ENCODE measurements at places on chromosomes 4 and X.

DNA sequence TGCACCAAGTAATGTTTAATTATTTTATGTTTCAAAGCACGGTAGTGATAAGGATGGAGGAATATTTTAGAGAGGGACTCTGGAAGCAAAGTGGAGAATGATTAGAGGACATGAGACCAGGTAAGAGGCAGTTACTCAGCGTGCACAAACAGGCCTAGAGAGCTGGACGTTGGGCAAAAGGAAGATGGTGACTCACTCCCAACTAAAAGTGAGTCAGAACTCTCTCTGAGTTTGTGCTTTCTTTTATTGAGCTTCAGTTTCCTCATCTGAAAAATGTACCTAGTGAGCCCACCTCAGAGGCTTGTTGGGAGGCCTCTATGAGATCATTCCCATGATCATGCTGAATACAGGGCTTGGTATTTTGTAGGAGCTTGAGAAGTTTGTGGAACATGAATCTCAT lies 1.6 kb upstream of the ZC4H2 start:
- DNase-seq, result no peak

DNA sequence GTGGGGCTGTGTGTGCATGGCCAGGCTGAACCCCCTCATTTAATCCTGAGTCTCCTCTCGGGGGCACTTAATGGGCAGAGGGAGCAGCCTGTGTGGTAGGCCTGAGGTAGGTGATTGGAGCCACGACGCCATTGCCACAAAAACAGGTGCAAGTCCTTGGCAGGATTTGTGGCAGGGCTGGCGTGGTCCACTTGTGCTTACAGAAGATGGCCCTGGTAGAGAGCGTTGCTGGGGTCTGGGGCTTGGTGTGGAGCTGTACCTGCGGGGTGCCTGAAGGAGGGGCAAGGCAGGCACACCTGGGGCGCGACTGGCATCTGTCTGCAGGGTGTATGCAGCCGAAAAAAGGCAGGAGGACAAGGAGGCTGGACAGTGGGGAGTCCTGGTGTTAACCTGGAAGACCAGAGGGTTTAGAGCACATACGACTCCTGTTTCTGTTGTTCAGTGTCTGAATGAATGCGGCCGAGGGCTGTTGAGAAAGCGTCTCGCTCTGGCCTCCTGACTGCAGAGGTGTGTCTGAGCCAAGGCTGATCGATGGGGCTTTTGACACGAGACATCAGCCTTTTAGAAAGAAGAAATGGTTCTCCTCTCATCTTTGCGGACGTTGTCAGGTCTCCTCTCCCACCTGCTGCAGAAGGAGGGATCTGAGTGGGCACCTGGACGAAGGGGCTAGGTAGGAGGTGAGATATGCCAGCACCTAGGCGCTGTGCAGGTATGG lies 52.0 kb downstream of the TBC1D14 start:
- no peak for DNase-seq

DNA sequence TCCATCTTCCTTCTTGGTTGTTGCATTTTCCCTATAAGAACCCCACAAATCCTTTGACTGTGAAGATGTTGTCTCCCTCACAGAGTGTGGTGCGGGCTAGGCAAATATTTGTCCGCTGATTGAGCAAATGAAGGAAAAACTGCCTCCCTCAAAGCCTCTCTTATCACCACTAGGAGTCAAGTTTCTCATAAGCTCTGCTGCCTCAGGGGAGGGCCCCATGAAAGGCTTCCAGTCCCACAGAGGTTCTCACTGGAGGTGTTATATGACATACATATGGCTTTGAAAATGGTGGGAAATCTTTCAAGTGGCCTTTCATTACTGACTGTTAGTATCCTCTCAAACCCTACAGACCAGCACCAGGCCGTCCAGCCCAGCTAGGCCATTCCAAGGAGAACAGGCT lies 9.3 kb downstream of the VGLL1 start:
- DNase-seq, result no peak

DNA sequence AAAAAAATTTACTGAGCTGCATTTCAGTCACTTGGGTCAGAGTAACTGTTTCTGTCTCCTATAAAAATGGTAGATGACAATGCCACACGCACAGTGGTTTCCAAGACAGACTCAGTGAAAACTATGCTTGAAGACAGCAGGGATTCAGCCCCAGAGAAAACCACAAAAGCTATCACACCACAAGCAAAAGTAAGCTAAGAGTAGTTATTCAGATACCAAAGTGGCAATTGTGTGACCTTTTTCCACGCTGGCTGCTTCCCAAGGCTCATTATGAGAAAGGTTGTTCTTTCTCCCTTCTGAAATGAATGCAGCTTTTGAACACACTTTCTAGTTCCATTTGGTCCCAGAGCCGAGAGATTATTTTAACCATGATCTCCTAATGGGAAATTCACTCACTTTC lies 46.4 kb upstream of the GPM6B start:
- DNase-seq, result no peak

GRCh38 chr4:40316333-40316781 lies 18.8 kb upstream of the CHRNA9 start:
- DNase-seq, result peak; percentile 71

- no peak for DNase-seq
Measured at GRCh38 chrX:46715997-46716396, 42.9 kb downstream of the SLC9A7 start.

DNA sequence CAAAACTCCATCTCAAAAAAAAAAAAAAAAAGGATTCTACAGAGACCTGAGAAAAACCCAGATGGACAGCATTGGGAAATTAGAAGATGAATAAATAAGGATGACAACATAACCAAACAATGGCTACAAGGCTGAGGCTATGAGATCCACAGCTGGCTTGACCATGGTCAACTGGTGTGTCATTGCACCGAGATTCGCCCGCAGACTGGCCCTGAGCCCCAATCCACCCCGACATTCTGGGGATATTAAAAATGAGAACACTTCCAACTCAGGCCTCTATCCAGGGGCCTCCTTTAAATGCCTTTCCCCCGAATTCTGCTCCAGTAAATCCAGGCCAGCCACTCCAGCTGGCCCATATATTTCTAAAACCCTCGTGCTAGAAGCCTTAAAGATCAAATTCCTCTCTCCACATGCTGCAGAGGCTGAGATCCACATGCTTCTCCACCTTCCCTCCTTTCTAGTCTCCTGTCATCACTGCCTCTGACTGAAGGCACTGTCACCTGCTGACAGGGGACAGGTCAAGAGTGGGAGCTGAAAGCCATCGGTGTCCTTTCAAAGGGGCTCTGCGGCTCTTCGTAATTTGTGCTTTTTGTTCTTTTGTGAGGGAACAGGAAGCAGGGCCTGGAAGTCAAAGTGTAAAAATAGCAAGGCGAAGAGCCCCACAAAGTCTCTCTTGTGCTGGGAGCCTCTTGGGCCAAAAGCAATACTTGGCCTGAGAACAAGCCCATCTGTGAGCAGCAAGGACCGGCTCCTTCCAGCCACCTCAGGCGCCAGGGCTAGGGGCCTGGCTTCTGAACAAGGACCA lies 203.7 kb downstream of the NSUN7 start:
- no peak for DNase-seq

DNA sequence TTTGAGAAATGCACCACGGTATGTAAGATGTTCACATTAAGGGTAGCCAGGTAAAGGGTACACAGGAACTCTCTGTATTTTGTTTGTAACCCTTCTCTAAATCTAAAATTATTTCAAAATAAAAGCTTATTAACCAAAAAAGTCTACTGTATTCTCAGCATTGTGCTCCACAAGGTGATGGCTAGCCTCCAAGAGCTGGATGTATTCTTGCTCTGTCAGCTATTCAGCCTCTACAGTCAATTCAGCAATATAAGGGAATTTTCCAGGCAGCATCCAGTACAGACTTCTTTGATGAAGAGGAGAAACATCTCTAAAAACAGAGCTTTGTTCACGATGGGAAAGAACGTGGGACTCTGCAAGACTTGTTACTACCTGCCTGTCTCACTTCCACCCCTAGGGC lies 63.5 kb upstream of the MAOA start:
- DNase-seq, result no peak

GRCh38 chrX:149987613-149988012 lies 49.3 kb upstream of the EOLA2 start:
- no peak for DNase-seq

GRCh38 chrX:46716796-46717195 lies 42.1 kb downstream of the SLC9A7 start:
- no peak for DNase-seq

- no peak for DNase-seq
Measured at GRCh38 chr4:159146488-159146887, 43.6 kb downstream of the RAPGEF2 start.

- DNase-seq, result no peak
Measured at GRCh38 chr4:1795299-1796195, 2.5 kb downstream of the FGFR3 start.

GRCh38 chr4:153570228-153570973 lies 104.2 kb downstream of the TMEM131L start:
- no peak for DNase-seq

DNA sequence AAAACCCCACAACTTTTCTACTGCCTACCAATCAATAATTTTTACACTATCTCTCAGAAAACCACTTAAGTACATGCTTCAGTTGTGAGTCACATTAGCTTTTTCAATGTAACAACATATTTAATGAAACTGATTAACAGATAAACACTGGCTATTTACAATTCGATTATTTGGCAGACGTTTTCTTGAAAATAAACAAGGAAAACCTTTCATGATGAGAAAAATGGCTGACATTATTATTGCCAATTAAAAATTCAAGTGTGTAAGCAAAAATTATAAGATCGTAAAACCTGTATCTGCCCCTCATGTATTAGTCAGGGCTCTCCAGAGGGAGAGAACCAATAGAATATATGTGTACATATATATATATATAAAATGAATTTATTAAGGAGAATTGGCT lies 1555.5 kb upstream of the IGFBP7 start:
- DNase-seq, result no peak

- DNase-seq, result no peak
Measured at GRCh38 chrX:70016513-70016912, 33.2 kb downstream of the AWAT2 start.

Measured in Caki2 (cell line).